Umbilical cord (tissue), 2 donors: ENCODE measurements at places on chromosomes 7 and 10. TPM values are rescaled to one million over a fixed set of nuclear protein-coding genes. Genes with fewer than 3 reads are reported as not detected.

Gene WIPF3
- total RNA-seq = 7.5 TPM

DNA sequence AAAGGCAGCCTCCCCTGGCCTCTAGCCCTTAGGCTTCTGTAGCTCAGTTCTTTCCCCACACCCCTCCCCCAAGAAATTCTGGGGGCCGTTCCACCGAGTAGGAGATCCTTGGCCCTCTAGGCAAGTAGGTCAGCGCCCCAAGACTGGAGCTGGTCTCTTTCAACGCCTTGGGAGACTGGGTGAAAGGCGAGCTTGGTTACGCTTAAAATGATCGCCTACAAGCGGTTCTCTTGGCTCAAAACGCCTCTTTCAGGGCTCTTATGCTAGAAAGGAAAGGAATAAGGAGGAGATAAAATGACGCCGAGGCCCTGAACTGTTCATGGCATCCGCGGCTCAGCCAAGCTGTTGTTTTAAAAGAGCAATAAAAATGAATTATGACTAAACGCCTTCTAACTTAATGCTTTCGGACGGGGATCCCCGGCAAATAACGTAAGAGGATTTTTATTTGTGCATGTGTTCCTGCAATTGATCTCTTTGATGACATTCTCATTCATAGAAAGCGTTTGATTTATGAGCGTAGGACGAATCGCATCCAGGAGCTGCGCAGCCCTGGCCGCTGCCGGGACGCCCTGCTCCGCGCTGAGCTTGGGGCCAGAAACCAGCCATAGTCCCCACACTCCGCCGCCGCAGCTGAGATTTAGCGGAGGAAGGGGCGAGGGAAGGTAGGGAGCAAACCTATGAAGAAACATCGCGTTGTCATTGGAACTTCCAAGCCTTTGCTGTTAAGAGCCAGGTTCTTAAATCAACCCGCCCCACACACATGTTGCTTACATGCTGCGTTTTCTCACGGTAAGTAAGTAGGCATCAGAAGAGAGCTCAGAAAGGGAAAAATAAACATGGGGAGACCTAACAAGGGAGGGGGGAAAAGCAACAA lies 3.0 kb upstream of the HOXA1 start:
- peak; percentile 84 for DNase-seq

GRCh38 chr10:118692872-118693271 lies 61.9 kb downstream of the CACUL1 start:
- peak; percentile 86 for DNase-seq

Gene CYP26C1
- 0.24 TPM for total RNA-seq
